ENCODE measurements at places on chromosomes 2 and 18.

DNA sequence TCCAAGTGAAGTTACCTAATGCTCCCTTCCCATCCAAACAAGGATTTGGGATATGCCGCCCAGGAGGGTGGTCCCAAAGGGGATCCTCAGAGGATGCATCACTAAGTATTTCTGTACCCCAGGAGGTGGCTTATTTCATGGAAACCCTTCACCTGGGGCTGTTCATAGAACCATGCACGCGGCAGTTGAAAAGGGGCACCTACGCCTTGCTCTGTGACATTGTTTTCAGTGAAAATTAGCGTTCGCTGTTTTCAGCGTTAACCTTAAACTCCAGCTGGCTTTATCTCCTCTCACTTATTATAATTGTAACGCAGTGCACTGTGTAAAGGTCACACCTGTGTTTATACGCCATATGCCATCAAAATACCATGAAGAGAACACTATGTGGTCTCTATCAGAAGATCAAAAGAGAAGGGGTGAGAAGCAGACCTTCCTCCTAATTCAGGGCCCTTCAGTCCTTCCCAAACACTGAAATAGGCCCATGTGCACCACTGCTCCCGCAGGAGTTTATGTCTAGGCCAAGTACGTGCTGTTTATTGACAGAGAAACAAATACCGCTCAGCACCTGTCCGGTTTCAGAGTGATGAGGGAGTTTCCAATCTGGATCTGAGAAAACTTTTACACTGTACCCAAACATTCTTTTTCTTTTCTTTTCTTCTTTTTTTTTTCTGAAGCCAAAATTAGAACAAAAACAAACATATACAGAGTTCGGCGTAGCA lies 162.1 kb downstream of the BCL2 start:
- DNase-seq = no peak

DNA sequence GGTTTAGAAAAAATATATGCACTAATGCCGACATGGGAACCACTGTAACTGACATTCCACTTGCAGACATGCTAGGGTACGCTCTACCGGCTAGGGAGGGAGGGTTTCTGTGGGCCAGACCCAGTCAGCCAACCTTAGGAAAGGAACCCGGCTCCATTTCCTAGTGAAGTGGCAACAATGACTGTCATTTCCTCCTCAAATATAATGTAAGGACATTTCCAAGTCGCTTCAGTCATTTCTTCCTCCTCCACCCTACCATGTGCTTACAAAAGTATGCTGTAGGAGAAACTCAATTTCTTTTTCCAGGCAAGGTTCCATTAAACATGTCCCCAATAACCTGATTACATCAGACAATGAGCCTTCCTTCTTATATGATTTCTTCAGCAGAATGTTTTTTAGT lies 64.3 kb upstream of the PSMD14 start:
- DNase-seq = no peak

- no peak for DNase-seq
Measured at GRCh38 chr2:163692081-163692480, 43.7 kb downstream of the FIGN start.

DNA sequence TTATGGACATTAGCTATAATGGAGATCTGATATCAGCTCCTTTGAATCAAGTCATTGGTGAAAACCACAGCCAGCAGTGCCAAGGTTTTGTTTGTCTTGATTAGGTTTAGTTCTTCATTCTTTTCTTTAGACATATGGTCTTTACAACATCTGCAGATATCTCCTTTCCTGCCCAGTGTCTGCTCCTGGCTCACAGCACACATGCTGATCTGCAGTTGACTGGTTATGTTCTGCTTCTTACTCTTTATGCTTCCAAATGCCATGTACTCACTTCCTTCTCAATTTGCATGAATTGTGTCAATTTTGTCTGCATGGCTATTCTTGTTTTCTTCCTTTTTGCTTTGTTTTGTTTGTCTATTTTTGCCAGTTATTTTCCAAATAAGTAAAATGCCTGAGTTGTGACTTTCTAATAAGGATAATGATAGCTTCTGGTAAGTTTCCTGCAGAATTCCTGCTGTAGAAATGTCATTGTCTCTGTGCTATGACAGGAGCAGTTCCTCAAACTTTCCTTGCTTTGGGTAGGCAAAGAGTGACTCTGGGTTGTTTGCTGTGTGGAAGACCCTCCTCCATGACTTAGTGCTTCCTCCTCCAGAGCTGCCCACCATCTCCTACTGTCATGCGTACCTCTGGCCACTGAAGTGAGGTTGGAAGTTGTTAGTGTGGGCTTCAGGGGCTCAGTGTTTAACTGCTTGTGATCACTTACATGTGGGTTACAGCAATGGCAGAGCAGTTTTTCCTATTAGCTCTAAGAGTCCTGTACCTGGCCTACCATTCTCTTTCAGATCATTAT lies 8.2 kb downstream of the ARHGAP25 start:
- DNase-seq = peak; percentile 30

DNA sequence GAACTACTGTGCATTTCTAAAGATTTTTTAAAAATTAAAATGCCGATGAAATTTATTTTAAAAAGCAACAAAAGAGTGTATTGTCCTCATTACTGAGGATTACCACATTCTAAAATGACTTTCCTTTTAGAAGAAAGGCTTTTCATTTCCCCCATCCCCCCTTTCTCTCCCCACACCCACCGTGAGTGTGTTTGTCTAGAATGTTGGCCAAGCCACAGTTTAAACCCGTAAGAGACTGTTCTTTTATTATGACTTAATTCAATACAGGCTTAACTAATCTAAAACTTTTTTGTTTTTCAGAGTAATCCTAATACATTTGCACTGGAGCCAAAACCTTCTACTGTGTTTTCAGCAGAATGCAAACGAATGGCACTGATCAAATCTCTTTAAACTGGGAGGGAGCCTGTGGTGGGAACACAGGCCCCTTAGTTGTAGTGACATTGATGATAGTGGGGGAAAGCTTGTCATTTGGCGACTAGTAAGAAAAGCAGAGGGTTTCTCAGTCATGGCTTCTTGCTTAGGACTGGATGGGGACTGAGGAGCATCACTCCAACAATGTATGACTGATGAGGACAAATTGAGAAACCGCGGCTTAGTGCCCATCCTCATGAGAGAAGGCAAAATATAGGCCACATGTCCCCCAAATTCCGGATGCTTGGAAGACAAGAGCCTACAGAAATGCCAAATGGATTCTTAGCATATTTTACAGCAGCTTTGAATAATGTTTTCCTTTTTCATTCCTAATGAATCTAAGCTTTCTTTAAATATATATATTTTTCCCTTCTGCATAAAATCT lies 154.0 kb upstream of the SMIM21 start:
- DNase-seq = no peak

DNA sequence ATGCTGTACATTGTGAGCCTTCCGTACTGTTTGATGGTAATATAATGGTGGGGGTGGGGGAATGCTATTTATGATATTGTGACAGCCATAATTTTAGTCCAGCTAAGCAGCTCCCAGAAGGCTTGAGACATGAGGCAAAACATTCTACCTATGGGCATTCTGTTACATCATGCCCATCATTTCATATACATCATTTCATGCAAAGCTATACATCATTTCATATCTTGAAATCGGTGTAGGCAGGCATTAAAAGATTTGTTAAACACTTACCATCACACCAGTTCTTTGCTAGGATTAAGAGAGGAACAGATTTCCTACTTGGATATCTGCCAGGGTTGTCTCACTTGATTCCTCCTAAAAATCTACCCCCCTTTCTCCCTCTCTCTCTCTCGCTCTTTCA lies 84.5 kb downstream of the COL5A2 start:
- DNase-seq = no peak

GRCh38 chr2:153005071-153005730 lies 286.8 kb downstream of the ARL6IP6 start:
- DNase-seq = no peak

DNA sequence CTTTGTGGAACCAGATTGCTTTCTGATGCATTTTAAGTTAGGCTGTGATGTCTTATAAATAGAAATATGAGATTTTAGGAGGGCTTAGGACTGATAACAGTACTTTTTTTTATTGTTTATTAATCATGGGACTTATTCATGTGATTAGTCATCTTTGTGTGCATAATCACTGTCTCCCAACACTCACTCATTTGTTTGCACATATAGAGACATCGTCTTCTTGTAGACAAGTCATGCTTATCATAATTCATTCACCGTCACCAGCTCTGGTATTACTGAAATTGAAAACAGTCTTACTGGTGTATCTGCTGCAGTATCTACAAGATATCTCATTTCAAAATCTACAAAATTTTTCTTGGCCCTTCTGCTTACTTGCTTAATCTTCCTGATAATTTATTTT lies 45.8 kb downstream of the WDR7 start:
- no peak for DNase-seq

DNA sequence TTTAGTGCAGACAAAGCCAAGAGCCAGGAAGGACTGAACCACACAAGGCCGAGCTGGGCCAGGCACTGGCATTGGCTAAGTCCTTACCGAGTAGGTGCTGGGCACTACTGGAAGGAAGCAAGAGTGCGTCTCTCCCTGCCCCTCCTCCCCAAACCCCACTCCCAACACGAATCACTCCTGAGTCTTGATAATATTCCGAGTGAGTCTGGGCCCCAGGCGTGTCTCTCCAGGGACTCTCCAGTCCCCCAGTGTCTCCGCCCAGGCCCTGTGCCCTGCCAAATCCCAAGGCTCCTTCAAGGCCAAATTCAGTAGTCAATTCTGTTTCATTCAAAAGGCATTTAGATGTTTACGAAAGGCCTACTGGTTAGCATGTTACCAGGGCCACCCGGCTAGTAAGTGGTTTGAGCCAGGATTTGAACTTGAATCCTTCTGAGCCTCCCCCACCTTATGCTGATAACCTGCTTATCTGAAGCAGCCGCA lies 82.8 kb downstream of the GLI2 start:
- DNase-seq = no peak

GRCh38 chr2:128196471-128196931 lies 105.5 kb downstream of the UGGT1 start:
- DNase-seq = no peak

GRCh38 chr2:225073198-225073597 lies 30.9 kb upstream of the DOCK10 start:
- DNase-seq = no peak

DNA sequence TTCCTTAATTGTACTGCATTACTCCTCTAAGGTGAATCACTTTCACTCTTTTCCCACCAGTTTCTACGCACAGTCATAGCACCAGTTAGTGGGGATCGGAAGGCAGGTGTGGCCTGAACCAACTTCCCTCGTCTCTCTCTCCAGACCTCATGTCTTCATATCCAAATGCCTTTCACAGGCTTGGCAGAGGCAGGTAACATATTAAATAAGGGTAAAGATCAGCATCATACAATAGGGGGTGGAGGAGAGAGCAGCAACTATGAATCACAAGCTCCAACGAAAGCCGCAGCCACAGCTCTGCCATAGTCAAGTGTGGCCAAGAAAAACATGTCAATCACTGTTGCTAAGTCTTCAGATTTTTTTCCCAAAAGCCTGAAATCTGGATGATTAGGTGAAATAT lies 40.3 kb downstream of the AP1S3 start:
- DNase-seq = no peak

DNA sequence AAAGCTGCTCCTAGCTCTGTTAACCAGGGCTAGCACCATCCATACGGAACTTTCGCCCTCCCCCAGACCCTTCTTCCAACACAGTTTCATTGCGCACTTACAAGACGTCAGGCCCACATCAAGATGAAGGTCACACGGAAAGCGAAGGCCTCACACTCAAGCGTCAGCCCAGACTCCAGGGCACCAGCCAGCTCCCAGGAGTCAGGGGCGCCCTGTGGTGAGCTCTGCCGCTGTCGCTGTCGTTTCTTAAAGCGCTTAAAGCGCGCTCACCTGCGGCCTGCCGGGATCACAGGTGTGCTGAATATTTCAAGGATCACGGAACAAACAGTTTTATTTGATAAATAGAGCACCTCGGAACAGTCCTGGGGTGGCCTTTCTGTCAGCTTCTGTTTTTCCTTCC lies 163.1 kb downstream of the CDH20 start:
- no peak for DNase-seq

DNA sequence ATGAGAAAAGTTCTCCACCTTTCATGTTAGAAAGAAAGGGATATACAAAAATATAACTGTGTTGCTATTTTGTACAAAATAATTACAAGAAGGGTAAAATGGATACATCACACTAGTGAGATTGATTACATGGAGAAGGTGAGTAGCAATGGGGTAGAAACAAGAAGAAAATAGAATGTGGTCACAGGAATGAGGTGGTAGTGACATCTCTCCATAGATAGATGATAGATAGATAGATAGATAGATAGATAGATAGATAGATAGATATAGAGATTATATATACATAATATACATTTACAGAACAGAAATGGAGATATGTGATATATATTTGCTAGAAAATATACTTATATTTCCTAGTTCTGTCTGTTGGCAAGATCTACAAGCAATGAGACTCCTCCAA lies 95.3 kb upstream of the RGPD4 start:
- no peak for DNase-seq

DNA sequence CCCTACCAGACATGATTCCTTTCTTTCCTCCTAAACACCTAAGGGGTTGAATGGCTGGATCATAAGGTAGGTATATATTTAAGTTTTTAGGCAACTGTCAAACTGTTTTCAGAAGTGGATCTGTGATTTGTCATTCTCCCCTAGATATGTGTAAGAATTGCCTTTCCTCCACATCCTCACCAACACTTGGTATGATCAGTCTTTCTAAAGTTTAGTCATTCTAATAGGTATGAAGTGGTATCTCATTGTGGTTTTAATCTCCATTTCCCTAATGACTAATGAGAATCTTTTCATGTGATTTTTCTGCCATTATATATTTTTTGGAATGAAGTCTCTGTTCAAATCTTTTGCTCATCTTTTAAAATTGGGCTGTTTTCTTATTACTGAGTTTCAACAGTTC lies 122.1 kb downstream of the TFCP2L1 start:
- no peak for DNase-seq

DNA sequence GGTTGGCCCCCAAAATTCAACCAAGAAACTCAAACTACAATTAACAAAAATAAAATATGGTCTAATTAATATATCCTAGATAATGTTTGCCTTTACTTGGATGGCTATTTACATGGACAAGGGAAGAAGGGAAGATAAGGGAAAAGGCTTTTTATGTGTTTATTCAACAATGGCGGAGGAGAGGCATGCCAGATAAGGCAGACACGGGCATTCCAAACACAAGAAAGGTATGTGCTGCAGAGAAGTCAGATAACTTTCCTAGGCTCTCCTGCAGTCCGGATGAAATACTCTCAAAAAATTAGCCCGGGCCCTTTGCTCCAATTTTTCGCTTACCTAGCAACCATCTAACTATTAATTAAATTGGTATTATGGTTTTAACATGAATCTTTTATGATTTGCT lies 5.1 kb upstream of the TTR start:
- no peak for DNase-seq

GRCh38 chr2:10932345-10933151 lies 20.8 kb downstream of the KCNF1 start:
- DNase-seq = peak; percentile 82

- peak; percentile 59 for DNase-seq
Measured at GRCh38 chr2:222965555-222965954, 86.4 kb upstream of the KCNE4 start.

DNA sequence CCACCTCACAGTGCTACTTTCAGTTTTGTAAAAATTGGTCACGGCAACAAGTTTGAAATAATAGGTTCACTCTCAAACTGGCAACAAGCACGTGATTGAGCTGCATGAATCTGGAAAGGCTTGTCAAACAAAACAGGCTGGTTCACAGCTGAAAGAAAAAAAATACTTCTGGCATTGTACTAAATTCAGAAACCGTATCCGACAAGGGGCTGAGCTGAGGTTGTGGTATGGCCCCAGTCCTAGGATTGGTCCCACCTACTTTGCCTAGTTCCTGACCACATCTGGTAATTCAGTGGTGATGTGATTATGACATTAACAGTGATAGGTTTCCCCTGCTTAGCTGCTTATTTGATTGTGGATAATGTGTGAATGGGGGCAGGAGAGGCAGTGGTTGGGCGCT lies 326.5 kb upstream of the THUMPD2 start:
- no peak for DNase-seq

Measured in osteocyte (in vitro differentiated cells).